ENCODE measurements at places on chromosomes 16 and 17.

GRCh38 chr16:85916141-85916890, 17.4 kb downstream of the IRF8 start:
- ATAC-seq, result peak; percentile 43

DNA sequence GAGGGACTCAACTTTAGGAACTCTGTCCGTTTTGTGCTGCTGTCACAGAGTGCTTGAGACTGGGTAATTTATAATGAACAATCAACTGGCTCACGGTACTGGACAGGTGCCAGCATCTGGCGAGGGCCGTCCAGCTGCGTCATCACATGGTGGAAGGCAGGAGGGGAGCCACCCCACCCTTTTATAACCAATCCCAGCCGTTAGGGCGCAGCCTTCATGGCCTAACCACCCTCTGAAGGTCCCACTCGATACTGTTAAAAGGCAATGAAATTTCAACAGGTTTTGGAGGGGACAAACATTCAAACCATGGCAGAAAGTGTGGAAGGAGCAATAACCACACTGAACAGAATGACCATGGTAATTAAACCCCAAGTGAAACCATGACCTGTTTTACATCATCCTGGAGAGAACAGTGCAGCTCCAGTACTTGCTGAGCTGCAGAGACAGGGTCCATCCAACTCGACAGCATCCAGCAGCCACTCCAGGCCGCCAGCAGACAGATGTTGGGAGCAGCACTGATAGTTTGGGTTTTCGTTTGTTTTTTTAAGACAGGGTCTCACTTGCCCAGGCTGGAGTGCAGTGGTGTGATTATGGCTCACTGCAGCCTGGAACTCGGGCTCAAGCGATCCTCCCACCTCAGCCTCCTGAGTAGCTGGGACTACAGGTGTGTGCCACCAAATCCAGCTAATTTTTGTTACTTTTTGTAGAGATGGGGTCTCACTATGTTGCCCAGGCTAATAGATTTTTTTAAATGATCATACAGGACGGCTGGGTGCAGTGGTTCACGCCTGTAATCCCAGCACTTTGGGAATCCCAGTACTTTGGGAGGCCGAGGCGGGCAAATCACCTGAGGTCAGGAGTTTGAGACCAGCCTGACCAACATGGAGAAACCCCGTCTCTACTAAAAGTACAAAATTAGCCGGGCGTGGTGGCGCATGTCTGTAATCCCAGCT, 11.0 kb downstream of the CHMP6 start:
- ATAC-seq, result peak; percentile 49

DNA sequence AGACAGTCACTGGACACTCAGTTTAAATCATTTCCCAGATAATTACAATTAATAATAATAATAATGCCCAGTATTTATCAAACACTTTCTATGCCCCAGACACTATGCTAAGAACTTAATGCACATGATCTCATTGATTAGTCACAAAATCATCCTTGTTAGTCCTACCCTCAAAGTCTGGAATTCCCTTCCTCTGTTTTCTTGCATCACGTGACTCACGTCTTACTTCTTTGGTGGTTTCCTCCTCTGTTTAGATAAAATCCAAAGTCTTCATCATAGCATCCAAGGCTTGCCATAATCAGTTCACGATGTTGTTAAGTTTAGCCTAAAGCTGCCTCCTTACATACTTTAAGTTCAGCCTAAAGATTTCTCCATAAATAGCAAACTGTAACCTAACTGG, 471.9 kb downstream of the PMP22 start:
- peak; percentile 42 for ATAC-seq

DNA sequence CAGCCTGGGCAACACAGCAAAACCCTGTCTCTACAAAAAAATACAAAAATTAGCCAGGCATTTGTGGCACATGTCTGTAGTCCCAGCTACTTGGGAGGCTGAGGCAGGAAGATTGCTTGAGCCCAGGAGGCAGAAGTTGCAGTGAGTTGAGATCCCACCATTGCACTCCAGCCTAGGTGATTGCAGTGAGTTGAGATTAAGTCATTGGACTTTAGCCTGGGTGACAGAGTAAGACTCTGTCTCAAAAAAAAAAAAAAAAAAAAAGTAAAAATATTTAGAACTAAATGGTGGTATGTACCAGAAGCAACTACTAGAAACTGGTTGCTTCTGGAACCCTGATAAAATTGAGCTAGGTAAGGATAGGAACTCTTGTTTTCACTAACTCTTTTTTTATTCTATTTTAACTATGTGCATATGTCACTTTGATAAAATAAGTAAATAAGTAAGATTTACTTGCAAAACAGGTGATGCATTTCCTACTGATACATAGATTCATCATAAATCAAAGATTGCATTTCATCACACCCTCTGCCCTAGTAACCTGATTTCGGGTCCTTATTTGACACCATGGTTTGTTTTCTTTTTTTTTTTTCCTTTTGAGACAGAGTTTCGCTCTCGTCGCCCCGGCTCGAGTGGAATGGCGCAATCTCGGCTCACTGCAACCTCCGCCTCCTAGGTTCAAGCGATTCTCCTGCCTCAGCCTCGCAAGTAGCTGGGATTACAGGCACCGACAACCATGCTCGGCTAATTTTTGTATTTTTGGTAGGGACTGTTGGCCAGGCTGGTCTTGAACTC, 66.0 kb downstream of the USP32 start:
- no peak for ATAC-seq

- ATAC-seq, result no peak
Measured at GRCh38 chr16:89420204-89420603, 70.2 kb downstream of the ANKRD11 start.

GRCh38 chr16:84811529-84811928, 8.3 kb upstream of the CRISPLD2 start:
- no peak for ATAC-seq

GRCh38 chr17:10073941-10074340, 124.5 kb downstream of the GAS7 start:
- no peak for ATAC-seq

DNA sequence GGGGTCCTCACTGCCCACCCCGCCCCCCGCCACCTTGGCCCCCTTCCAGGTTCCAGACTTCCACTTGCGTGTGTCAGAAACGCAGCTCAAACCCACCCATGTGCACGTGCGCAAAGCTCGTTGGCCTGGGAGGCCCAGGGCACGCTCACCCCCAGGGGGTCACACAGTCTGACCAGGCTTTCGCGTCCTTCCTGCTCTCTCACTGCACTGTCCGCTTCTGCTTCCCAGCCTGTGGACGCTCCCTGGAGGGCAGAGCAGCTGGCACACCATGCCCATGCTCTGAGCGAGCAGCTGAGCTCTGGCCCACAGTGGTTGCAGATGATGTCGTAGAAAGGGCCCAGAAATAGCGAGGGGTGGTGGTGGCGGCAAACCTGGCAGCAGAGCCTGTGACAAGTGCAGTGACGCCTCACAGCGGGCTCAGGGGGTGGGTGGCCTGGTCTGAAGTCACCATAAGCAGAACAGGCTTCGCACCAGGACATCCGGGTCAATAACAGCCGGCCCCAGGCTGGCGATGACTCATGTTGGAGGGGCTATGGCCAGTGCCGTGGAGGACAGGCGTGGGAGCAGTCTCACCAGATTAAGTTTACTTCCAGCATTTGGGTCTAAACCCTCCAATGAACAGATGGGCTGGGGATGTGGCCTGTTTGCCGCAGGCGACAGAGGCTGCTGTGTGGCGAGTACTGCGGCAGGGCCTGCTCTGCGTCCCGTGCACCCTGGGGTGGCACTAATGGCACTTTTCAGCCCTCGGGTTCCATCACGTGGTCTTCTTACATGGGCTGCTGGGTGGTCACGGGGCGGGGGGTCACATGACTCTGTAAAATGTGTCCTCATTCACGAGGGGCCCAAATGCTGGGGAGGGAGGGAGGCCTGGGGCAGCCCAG, 49.0 kb downstream of the NT5M start:
- no peak for ATAC-seq

- ATAC-seq, result no peak
Measured at GRCh38 chr17:58671969-58672368, 19.9 kb downstream of the TEX14 start.

GRCh38 chr17:80786470-80786869, 205.2 kb upstream of the CHMP6 start:
- no peak for ATAC-seq

GRCh38 chr17:7238420-7239090, 702 bp downstream of the PHF23 start:
- no peak for ATAC-seq

GRCh38 chr16:74280448-74280847, 16.2 kb upstream of the PSMD7 start:
- ATAC-seq, result no peak

- no peak for ATAC-seq
Measured at GRCh38 chr17:15475631-15476354, 8.4 kb upstream of the CDRT4 start.

GRCh38 chr17:35849469-35850348, 19.0 kb downstream of the HEATR9 start:
- ATAC-seq, result peak; percentile 70

DNA sequence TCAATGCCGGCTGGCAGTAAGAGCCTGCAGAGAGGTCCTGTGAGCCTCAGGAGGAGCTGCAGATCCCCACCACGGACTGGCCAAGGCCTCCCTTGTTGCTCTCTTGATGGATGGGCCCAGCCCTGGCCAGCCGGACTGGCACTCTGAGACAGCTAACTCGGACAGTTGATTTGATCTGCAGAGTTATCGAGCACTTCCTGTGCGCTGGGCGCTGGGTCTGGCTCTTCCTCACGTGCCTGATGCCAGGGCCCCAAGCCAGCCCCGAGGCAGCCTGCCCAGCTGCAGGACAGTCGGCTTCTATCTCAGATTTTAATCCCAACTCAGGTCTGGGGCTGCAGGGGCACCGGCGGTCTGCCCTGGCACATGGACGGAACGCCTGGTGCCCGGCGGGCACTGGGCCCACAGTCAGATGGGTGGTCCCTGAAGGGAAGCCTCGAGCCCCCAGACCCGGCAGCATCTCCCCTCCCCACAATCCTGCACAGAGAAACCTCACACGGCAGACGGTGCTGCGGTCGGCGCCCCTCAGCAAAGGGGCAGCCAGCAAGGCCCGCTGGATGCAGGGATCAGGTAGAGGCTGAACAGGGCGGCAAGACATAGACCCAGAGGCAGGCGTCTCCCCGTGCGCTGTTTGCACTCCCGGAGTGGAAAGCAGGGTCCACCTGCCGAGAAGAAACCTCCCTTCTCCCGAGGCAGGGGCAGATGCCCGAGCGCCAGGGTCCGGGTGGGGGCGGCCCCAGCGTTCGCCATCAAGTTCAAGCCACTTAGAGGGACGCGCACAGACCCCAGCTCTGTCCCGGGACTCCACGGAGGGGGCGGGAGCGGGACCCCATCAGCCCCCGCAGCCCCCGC, 34.0 kb downstream of the TIMM22 start:
- ATAC-seq, result peak; percentile 13

DNA sequence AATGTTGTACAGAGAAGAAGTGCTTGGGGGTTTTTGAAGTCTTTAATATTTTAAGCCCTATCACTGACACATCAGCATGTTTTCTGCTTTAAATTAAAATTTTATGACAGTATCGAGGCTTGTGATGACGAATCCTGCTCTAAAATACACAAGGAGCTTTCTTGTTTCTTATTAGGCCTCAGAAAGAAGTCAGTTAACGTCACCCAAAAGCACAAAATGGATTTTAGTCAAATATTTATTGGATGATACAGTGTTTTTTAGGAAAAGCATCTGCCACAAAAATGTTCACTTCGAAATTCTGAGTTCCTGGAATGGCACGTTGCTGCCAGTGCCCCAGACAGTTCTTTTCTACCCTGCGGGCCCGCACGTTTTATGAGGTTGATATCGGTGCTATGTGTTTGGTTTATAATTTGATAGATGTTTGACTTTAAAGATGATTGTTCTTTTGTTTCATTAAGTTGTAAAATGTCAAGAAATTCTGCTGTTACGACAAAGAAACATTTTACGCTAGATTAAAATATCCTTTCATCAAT, 57.8 kb downstream of the HLF start:
- no peak for ATAC-seq

GRCh38 chr17:68185820-68186219, 62.0 kb upstream of the AMZ2 start:
- ATAC-seq, result no peak

- ATAC-seq, result no peak
Measured at GRCh38 chr16:71778780-71779179, 29.9 kb downstream of the AP1G1 start.

DNA sequence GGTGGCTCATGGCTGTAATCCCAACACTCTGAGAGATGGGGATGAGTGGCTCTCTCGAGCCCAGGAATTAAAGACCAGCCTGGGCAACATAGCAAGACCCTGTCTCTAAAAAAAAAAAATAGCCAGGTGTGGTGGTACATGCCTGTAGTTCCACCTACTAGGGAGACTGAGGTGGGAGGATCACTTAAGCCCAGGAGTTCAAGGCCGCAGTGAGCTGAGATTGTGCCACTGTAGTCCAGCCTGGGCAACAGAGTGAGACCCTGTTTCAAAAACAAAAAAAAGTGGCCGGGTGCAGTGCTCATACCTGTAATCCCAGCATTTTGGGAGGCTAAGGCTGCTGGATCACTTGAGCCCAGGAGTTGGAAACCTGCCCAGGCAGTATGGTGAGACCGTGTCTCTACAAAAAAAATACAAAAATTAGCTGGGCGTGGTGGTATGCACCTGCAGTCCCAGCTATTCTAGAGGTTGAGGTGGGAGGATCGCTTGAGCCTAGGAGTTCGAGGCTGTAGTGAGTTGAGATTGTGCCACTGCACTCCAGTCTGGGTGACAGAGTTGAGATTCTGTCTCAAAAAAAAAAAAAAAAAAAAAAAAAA, 3.0 kb downstream of the C16orf54 start:
- no peak for ATAC-seq

- ATAC-seq, result peak; percentile 92
Measured at GRCh38 chr16:72927199-72928089, 120.5 kb downstream of the ZFHX3 start.

DNA sequence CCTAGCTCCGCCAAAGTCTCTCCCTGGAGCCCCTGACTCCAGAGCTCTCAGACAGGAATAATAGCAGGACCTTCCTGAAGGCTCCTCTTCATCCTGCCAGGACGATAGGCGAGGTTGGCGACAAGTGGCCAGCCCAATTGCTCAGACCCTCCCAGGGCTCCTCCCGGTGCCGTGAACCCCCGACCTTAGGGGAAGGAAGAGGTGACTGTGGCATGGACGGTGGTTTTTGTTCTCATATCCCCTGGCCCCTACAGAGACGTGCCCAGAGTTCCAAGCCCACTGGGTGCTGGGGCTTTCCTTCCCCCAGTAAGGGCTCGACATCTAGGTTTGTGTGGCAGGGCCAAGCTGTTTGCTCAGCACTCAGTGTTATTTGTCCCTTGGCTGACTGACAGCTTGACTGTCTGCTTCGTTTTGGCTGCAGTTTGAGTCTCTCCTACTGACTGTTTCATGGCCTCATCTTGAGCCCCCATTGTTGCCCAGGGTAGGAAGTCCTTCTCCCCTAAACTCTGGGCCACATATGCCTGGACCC, 4.6 kb upstream of the ADCY7 start:
- no peak for ATAC-seq

- no peak for ATAC-seq
Measured at GRCh38 chr16:48300391-48300856, 53.1 kb upstream of the ABCC11 start.

DNA sequence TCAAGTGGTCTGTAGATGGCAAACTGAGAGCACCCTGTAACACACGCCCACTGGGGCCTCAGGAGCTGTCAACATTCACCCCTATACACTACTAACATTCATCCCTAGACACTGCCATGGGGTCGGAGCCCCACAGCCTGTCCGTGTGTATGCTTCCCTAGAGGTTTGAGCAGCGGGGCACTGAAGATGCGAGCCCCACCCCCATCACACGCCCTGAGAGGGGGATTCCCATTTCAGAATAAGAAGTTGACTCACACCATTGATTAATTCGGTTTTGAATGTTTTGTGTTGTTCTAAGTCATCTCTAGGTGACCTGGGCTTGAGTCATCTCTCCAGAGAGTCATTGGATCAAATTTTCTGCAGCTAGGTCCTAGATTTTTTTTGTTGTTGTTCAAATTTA, 37.3 kb upstream of the MMD start:
- peak; percentile 49 for ATAC-seq

GRCh38 chr17:8066841-8067775, 20.4 kb downstream of the ALOX12B start:
- ATAC-seq, result peak; percentile 72
